Activated CD8-positive, alpha-beta memory T cell treated with anti-CD3 and anti-CD28 coated beads, Interleukin-2, amount 50 U/mL, for 48 hours (primary cell): ENCODE measurements at places on chromosomes 11 and 22.

DNA sequence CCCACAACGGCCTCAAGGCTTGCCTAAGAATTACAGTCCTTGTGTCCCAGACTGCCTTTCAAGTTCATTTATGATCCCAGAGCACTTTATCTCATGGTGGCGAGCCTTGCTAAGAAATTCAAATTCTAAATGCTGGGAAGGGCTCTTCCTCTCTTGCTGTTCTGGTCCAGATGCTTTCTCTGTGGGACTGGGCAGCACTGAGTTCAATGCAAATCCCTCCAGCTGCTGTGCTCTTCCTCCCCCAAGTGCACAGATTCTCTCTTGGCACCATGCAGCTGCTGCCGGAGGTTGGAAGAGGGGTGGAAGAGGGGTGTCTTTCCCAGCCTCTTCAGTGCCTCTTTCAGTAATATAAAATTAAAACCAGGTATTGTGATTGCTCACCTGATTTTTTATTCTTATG, 828.0 kb downstream of the DLG2 start:
- DNase-seq, result no peak

- no peak for DNase-seq
Measured at GRCh38 chr11:8309862-8310261, 46.2 kb upstream of the LMO1 start.

- DNase-seq, result no peak
Measured at GRCh38 chr11:36500315-36500721, 9.8 kb downstream of the TRAF6 start.

- no peak for DNase-seq
Measured at GRCh38 chr11:77253690-77254089, 47.8 kb downstream of the GDPD4 start.

DNA sequence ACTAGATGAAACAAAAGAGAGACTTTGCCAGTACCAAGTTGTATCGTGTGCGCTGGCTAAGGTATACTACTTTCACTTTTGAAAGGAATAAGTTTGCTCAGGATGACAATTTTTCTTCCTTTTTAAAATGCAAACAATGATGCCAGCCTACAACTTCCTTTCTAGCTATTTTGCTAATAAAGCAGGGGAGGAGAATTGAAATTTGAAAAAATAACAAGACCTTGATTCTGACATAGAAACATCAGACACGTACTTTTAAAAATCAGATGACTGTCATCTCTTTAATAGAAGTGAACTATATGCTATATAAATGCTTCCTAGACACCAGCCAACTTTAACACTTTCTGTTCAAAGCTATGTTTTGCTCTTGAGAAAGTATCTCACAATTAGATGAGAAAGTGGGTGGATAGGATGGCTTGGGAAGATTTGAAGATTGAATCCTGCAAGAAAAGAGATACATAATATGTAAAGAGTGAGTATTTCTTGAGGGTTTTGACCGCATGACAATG, 41.7 kb upstream of the BLID start:
- DNase-seq, result no peak
